ENCODE measurements at places on chromosomes 5 and 9.

DNA sequence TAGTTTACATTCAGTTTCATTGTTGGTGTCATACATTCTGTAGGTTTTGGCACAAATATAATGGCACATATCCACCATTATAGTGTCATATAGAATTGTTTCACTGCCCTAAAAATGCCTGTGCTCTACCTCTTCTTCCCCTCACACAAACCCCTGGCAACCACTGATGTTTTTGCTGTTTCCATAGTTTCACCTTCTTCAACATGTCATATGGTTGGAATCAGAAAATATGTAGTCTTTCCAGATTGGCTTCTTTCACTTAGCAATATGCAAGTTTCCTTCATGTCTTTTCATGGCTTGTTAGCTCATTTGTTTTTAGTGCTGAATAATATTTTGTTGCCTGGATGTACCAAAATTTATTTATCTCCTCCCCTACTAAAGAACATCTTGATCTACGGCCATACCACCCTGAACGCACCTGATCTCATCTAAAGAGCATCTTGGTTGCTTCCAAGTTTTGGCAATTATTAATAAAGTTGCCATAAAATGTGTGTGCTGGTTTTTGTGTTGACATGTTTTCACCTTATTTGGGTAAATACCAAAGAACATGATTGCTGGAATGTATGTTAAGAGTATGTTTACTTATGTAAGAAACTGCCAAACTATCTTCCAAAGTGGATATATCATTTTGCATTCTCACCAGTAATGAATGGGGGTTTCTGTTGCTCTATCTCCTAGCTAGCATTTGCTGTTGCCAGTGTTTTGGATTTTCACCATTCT lies 17.0 kb upstream of the CDK20 start:
- DNase-seq, result peak; percentile 58

DNA sequence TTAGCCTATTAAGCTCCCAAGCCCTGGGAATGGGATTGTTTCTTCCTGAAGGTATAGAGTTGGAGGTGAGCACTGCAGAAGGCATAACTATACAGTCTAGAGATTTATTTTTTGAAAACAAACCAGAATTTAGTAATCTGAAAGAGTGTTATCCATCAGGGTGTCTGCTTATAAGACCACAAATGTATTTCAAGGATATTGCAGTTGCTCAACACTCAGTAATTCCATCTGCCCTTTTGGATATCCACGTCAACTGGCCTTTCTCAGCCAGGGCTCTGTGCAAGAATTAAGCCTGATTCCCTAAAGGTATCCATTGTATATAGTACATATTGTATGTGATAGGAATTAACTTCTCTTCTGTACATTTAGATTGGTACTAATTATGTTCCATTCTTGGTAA lies 15.0 kb upstream of the IL31RA start:
- no peak for DNase-seq

GRCh38 chr9:123814496-123814895 lies 115.4 kb downstream of the DENND1A start:
- no peak for DNase-seq

GRCh38 chr5:73693573-73694061 lies 67.6 kb downstream of the ARHGEF28 start:
- peak; percentile 3 for DNase-seq

DNA sequence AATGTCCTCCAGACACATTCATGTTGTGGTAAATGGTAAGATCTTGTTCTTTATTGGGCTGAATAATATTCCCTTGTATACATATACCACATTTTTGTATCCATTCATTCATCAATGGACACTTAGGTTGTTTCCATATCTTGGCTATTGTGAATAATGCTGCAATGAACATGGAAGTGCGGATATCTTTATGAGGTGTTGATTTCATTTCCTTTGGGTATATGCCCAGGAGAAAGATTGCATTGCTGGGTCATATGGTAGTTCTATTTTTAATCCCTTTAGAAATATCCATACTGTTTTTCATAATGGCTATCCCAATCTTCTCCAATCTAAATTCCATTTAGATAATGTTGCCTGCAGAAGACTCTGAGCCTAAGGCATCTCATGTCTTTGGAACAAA lies 78.0 kb upstream of the TNC start:
- no peak for DNase-seq

- DNase-seq, result no peak
Measured at GRCh38 chr9:136332482-136332983, 5.2 kb downstream of the GPSM1 start.

DNA sequence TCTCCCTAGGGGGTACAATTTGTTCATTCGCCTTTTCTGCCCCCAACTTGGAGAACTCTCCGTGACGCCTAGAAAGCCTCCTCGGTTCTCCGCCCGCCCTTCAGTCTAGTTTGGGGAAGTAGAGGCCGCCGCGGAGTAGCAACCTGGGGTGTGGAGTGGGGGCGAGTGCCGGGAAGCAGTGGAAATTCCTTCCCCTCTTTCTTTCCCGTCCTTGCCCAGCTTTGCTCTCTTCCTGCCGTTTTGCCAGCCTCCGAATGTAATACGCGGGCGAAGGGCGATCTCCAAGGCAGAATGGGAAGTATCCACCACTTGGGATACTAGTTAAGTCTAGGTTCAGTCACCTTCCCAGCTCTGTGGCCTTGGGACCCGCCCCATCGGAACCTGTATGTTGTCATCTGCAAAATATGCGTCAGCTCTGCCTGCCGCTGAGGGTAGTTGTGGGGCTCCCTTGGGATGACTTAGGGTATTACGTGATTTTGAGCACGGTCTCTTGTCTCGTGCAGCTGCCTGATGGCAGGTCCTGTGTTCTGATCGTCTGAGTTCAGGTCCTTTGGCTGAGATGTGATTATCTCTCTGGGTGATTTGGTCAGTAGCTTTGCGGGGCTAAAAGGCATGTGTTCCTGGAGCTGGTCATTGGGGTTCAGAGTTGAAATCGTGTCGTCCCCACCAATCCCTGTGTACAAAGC lies 724 bp downstream of the PAM start:
- peak; percentile 81 for DNase-seq

- no peak for DNase-seq
Measured at GRCh38 chr5:156534906-156535485, 208.0 kb downstream of the SGCD start.

- DNase-seq, result no peak
Measured at GRCh38 chr5:10367579-10367978, 14.1 kb downstream of the MARCHF6 start.

- peak; percentile 37 for DNase-seq
Measured at GRCh38 chr5:146643776-146644175, 127.8 kb upstream of the GPR151 start.

DNA sequence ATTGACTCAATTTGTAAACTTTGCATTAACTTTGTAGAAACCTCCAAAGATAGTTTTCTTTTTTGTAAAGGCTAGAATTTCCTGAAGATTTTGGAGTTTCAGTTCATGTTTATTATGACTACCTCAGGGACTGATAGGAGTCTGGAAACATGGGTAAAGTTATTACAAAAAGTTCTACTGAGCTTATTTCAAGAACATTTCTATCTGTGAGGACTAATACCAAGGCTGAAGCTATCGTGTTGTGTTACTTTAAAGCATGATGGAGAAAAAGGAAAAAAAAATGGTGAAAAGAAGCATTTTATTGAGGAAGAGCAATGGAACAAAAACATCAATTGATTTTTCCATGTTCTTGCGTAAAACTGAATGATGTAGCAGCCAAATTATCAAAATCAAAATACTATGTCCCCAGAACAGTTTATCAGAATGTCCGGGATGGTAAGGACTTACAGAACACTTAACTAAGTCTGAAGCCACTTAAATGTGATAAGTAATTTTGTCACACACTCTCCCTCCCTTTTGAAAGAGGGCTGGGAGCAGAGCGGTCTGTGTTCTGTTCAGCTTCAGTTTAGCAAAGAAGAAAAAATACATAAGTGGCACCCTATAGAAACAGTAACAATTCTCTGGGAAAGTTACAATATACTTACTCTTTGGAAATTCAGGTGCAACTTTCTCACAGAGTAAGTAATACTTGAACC lies 25.1 kb upstream of the VCAN start:
- DNase-seq, result peak; percentile 37

- DNase-seq, result no peak
Measured at GRCh38 chr5:163489055-163489744, 16.2 kb upstream of the MAT2B start.

DNA sequence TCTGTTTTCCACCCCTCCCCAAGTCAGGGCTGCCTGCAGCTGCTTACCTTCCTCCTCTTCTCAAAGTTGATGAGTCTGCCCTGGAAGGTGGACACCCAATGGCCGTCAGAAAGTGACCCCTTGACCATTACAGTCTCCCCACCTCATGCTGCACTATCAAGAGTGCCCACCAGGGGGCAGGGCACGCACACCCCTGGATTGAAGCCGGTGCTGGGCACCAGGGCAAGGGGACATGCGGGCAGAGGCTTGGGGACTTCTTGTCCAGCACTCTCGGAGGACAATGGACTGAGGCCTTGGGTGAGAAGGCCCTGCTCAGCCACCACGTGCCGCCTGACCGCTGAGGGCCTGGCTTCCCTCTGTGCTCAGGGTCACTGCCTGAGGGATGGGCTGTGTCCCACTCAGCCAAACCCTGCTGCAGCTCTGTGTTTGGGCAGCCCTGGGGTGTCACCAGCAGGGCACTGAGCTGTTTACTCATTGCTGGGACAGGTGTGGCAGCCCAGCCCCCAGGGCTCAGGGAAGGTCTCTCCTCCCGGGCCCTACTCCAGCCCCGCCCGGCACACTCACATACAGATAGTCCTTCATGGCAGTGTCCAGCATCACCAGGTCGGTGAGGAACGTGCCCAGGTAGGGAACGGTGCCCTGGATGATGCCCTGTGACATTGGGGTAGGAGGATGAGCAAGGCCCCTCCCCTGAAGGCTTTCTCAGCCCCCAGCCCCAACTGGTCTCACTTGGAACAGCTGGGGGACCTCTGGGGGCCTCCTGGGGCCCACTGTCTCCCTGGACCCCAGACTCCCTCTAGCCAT lies 17.7 kb downstream of the RALGDS start:
- peak; percentile 27 for DNase-seq

- DNase-seq, result no peak
Measured at GRCh38 chr9:3733039-3733408, 207.2 kb upstream of the RFX3 start.

- no peak for DNase-seq
Measured at GRCh38 chr9:125966959-125967711, 220.0 kb downstream of the PBX3 start.

- no peak for DNase-seq
Measured at GRCh38 chr9:4116723-4117460, 183.0 kb downstream of the GLIS3 start.

- peak; percentile 65 for DNase-seq
Measured at GRCh38 chr5:133843911-133844310, 124.5 kb downstream of the C5orf15 start.

- DNase-seq, result no peak
Measured at GRCh38 chr5:107021575-107021974, 649.2 kb downstream of the EFNA5 start.

DNA sequence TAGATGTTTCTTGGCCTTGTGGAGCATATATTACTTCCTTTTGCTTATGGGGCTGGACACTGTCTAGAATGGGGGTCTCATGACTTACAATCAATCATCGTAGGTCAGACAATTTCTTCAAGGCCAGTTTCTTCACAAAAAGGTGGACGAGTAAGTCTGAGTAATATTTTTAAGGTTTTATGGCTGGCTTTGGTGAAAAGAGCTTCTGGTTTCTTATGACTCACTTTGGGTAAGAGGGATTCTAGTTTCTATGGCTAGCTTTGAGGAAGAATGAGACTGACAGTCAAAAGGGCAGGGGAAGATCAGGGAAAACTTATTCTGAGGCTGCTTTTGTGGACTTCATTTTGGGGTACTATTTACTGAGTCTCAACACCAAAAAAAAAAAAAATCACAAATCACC lies 2067.2 kb upstream of the C9orf72 start:
- no peak for DNase-seq

- no peak for DNase-seq
Measured at GRCh38 chr5:39226100-39226451, 6.7 kb upstream of the FYB1 start.

- no peak for DNase-seq
Measured at GRCh38 chr5:10333154-10334006, 20.1 kb upstream of the MARCHF6 start.

GRCh38 chr9:135908093-135908753 lies 877 bp upstream of the CAMSAP1 start:
- DNase-seq, result peak; percentile 23

- DNase-seq, result no peak
Measured at GRCh38 chr9:116233160-116233530, 79.6 kb downstream of the PAPPA start.

DNA sequence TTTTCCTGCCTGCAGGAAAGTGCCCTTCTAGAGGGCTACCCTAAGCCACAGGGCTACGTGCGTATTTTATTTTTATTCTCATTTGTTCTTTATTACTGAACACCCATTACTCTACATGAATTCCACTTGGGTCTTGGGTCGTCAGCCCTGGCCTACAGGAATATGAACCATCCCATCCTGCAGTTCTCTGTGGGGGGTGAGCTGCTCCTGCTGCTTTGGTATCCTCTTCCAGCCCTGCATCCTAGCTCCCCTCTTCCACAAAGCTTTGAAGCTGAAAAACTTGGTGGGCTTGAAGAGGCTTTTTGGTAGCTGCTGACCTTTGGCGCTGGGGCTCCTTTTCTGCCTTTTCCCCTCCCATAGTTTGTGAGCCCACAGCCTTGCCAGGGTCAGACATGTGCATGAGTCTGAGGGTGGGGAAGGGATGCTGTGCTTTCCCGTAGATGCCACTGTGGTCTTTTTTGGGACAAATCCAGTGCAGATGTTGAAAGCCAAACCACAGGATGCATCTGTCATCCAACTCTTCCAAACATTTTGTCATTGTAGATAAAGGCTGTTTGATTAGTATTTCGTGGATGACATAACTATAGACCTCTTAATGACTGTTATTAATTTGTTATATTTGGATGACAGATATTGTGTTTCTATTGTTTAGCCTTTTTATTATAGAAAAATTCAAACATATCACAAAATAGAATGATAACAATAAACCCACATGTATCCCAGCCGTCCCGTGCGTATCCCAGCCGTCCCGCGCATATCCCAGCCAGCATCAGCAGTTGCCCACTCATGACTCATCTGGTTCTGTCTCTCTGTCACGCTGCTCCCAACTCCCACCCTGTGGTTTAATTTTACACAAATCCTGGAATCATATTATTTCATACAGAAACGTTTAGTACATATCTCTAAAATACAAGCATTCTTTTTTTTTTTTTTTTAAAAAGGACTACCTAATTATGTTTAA lies 43.9 kb downstream of the SLC46A2 start:
- DNase-seq, result no peak

DNA sequence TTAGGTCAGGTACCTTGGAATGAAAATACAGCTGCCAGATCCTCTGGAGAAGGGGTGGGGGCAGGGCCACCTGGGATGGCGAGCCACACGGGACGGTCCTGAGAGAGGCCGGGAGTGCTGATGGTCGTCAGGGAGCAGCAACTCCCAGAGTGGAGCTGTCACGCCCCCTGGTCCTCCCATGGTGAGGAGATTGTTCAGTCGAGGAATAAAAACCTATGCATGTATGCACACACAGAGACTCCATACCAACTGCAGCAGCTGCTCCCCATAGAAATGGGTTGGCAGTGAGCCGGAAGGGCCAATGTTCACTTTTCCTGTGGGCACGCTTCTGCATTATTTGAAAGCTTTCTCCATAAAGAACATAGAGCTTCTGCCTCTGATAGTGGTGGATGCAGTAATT lies 45.2 kb upstream of the SEMA4D start:
- DNase-seq, result no peak
